Left forelimb (tissue), 1 donor: ENCODE measurements at places on chromosomes 6 and 20.

DNA sequence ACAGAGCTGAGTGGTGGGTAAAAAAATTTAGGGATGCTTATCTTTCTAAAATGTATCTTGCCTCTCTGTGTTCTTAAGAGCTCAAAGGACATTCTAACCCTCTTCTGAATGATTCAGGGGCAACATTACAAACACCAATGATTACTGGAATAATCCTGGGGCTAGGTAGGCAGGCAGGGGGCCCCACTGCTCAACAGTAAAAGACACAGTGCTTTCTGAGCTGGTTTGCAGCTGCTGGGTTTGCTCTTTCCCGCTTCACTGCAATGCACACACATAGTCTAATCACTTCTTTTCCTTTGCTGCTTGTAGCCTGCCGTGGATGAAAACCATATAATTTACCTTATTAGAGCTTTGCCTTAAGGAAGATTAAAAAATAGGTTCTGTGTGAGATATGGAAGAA lies 23.9 kb downstream of the CLDN20 start:
- DNase-seq, result no peak

- DNase-seq, result no peak
These were observed 3.2 kb upstream of the EEF1A2 start for GRCh38 chr20:63501818-63502670.

DNA sequence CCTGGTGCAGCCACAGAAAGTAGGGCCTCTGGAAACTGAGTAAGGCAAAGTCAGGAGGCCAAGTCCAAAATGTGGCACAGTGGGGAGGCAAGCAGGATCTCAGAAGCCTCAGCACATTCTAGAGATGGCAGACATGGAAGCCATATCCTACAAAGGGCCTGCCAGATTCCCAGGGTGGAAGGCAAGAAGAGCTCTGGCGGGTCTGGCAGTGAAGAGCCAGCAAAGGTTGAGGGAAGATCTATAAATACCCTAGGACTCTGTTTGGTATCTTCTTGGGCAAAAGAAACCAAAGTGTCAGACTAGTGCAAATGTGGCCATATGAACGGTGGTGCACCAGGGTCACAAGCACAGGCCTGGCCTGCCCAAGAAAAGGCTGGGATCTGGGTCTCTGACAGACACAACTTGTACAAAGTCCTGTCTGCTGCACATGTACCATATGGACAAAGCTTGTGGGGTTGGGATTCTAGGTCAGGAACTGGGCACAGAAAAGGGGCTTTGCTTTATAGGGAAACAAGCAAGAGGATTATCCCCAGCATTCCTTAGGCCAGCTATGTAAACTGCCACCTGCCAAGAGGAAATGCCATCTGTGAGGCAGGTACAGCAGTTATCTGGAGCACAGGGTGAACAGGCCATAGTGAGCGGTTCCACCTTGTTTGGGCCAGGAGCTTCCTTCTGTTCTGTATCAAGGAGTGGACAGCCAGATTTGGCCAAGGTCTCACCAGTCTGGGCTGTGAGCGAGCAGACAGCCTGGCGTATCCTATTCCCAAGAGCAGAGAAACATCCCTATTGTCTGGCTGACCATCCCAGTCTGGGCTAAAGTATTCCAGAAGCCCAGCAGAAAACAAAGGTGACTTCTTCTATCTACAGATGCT lies 36.3 kb upstream of the SLC4A11 start:
- DNase-seq, result no peak

DNA sequence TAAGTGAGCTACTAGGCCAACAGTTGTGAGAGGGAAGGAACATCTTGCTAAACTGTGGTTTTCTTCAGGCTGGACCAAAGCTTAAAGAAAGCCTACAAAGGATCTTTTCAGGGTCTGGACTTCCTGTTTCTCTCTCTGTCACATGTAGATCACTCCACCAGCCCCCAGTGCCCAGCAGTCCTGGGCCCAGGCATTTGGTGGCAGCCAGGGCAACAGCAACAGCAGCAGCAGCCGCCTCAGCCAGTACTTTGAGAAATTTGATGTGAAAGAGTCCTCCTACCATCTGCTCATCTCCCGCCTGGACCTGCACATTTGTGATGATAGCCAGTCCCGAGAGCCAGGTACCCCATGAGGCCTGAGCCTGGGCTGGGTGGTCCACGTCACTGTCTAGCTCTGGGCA lies 44.1 kb downstream of the BLTP3A start:
- no peak for DNase-seq

- no peak for DNase-seq
These were observed 38.3 kb downstream of the ADGRG6 start for GRCh38 chr6:142339968-142340658.
